ENCODE measurements at places on chromosomes 13 and 19.

DNA sequence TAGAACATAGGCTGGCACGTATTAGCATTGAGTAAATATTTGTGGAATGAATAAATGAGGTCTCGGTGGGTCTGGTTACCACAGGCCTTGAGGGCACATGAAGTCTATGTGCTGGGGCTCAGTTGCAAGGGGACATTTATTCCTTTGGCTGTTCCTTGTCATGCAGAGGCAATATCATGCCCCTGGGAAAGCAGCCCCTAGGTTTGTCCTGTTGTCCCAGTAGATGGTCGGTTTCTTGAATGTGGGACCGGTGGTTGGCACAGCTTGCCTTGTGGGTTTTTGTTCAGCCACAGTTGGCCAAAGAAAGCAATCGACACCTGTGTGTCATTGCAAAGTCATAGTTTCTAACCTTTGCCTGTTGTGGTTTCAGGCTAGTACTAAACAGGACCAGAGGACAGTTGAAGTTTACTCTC, 24.7 kb upstream of the GPR183 start:
- DNase-seq, result no peak

- no peak for DNase-seq
Measured at GRCh38 chr13:30186634-30187415, 120.5 kb downstream of the KATNAL1 start.

GRCh38 chr13:46648166-46648607, 95.2 kb downstream of the LRCH1 start:
- no peak for DNase-seq

GRCh38 chr19:6519289-6519688, 11.5 kb upstream of the TNFSF9 start:
- DNase-seq, result no peak

- DNase-seq, result no peak
Measured at GRCh38 chr19:36222503-36222902, 7.6 kb downstream of the ZNF146 start.

DNA sequence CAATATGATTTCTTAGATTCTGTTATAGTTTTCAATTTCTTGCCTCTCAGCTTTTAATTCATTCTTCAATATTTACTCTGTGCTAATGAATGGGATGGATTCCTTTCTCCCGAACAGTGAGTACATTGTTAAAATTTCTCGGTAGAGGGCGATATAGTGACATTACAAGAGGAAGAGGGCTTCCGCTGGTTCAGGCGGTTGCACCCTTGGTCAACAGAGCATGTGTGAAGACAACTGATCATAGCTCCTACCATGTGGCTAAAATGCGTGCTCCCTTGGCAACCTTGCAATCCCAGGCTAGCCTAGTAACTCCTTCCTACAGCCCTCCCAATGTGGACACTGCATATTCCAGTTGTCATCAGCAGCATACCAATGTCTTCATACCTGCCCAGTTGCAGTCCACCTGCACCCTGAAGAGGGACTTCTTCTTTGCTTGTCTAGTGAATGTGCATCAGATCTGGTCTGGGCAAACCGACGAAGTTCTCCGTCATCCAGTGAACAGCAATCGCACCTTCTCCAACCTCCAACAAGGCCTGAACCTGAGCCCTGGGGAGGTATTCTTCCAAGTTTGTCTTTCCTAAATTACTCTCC, 653.0 kb upstream of the GPC6 start:
- no peak for DNase-seq

DNA sequence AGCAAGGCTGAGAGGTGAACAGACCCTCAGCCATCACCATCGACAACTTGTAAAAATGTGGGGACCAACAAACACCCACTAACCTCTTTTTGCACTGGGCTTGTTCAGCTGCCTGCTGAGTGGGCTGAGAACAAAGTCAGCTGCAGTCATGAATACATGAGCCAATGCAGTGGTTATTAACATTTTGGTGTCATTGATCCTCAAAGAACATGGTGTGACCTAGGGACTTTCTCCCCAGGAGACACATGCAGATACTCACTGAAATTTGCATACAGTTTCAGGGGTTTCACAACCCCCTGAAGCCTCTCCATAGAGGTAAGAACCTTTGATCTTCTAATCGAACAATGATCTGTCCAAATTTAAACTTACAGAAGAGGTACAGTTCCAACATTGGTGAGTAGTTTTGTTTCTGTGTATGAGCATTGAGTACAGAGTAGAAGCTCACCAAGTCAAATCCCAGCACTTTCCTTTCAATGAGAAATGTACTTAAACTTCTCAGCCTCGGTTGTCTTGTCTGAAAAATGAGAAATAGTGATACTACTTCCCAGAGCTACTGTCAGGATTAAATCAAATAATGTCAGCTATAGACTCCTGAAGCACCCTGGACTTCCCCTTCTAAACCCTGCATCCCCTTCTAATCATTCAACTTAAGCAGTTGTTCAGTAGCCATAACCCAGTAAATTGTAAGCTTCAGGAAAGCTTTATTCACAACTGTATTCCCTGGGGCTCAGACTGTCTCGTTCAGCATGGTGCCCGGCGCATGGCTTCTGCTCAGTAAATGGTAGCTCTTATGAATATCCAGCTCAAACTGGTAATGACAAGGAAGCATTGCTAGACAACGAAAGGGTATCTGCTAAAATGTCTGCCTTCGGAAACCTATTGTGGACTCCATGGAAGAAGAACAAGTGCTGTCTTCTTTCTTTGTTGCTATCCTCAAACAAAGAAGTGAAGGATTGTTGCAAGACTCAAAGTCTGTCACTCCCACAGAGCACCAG, 148.7 kb downstream of the FOXO1 start:
- DNase-seq, result no peak

DNA sequence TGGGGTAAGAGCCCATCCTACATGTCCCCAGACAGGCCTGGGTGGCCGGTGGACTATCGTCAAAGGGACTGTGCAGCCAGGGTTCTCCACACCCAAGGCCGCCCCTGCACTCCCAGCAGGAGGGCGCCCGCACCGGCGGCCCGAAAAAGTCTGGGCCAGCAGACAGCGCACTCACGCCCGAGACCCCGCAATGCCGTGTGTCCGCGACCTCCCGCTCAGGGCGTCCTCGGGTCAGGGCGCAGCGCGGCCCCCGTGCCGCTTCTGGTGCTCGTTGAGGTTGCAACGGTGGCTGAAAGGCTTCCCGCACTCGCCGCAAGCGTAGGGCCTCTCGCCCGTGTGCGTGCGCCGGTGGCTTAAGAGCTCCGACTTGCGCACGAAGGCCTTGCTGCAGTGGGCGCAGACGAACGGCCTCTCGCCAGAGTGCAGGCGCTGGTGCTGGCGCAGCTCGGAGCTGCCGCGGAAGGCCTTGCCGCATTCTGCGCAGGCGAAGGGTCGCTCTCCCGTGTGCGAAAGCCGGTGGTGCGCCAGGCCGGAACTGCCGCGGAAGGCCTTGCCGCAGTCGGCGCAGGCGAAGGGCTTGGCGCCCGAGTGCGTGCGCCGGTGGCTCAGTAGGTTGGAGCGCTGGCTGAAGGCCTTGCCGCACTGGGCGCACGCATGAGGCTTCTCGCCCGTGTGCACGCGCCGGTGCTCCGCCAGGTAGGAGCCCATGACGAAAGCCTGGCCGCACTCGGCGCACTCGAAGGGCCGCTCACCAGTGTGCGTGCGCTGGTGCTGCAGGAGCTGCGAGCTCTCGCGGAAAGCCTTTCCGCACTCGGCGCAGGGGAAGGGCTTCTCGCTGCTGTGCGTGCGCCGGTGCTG, 2.8 kb upstream of the A1BG start:
- no peak for DNase-seq

GRCh38 chr19:18291590-18292461, 10.4 kb upstream of the JUND start:
- no peak for DNase-seq

DNA sequence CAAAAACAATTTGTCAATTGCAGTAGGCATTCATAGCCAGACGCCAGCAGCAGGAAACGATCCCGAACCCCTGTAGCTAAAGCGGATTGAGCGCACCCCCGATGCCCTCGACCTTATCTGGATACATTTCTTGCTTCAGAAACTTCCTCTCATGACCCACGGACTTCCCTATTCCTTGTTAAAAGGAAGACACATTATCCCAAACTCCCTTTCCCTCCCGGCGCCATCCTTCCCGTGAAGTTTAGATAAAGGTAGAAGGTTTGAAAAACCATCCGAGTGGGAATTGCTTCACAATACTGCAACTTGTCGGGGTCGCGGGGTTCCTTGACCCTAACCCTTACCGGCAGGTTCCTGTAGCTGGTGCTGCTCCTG, 977 bp downstream of the PCDH20 start:
- no peak for DNase-seq

- DNase-seq, result no peak
Measured at GRCh38 chr13:112060899-112061366, 6.0 kb upstream of the SOX1 start.

GRCh38 chr19:401866-402511, 7.0 kb downstream of the C2CD4C start:
- DNase-seq, result no peak

- no peak for DNase-seq
Measured at GRCh38 chr13:112637017-112637801, 49.3 kb upstream of the TUBGCP3 start.

GRCh38 chr19:37936166-37936565, 29.2 kb downstream of the SIPA1L3 start:
- no peak for DNase-seq

- no peak for DNase-seq
Measured at GRCh38 chr19:7257148-7258040, 36.8 kb downstream of the INSR start.

DNA sequence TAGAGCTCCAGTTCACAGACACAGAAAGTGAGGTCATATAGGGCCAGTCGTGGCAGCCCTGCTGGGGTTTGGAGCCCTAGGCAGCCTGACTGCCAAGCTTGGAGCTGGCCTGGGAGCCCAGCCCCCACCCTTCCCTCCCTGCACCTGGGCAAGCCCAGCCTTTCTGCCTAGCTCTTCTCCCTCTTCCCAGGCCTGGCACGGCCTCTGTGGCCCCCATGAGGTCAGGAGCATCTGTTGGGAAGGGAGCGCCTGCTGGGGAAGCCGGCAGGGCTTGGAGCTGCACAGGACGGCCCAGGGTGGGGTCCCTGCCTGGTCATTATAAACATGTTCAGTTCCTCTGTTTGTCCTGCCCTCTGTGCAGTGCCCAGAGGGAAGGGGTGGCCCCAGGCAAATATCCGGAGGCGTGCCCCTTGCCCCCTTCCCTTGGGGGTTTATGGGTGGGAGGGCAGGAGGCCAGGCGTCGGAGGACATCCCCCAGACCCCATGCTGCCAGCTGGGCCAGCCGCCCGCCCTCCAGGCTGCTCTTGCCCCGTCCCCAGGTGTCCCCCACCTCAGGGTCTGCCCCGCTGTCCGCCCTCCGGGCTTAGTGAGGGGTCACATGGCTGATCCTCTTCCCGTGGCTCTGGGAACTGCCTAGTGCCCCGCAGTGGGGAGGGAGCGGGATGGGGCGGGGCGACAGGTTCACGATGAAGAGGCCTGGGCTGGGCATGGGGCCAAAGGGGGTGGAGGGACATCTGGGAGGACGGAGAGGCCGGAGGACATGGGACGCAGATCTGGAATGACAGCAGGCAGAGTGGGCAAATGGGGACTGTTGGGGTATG, 30.0 kb upstream of the NCCRP1 start:
- DNase-seq, result no peak

DNA sequence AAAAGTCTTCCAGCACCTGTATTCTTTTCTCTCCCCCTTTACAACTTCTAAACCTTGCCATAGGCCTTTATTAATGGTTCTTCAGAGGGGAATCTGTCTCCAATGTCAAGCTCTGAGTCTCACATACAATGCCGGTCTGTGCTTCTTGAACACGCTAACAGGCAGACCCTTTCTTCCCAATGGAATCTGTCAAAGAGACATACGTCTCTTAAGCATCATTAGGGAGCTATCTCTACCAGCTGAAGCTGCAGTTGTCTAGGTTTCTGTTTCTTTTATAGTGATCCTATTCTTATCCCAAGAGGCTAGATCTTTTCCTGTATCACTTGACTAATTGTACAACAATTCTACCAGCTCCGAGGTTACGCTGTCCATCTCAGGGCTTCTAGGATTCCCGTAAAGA, 560.8 kb upstream of the NBEA start:
- no peak for DNase-seq

- no peak for DNase-seq
Measured at GRCh38 chr19:58367698-58368454, 5.3 kb upstream of the ZNF497 start.

- DNase-seq, result no peak
Measured at GRCh38 chr13:49643035-49643646, 14.8 kb downstream of the ARL11 start.

DNA sequence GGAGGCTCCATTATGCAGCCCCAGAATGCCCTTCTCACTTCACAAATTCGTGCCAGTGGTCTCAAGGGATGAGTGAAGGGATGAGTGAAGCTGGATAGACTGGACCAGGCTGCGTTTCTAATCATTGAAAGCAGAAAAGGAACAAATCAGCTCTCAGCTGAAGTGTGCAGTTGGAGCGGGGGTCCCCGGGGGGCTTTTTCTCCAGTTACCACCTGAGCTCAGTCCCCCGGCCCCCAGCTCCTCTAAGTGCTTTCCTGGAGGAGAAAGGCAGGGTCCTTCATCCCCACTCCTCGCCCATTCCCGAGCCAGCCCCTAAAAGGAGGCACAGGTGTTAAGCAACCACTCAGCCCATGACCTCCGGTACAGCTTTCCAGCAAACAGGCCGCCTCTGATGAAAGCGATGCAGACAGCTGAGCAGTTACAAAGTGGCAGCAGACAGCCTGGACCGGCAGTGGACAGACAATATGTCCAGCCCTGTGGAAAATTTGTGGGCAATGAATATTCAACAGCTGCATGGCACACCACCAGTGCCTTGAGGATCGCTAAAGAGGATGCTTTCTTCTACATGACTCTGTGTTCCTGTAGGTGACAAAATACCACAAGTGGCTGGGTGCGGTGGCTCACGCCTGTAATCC, 110.7 kb upstream of the UBL3 start:
- DNase-seq, result no peak

DNA sequence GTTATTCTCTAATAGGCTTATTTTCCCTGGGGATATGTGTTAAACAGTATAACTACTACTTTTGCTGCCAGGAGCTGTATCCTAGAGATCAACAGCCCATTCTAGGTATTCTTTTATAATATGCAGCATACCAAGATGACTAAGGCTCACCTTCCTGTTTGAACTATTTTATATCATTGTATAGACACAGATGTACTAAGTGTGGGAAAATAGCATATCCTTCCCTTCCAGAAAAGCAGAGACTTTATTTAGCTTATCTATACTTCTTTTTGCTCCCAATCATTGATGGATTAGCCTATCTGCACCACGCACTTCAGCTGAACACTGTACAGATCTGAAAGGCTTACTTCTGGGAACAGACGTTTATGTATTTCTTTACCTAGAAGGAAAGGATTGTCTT, 82.6 kb downstream of the MAB21L1 start:
- no peak for DNase-seq

- no peak for DNase-seq
Measured at GRCh38 chr13:31320946-31321345, 121.2 kb downstream of the B3GLCT start.

GRCh38 chr19:49812997-49813861, at the start of gene FUZ:
Gene FUZ (minus strand): TSS chr19:49813292. CDS start chr19:49813106, 186 bp downstream.
- peak; percentile 98 for DNase-seq

- DNase-seq, result no peak
Measured at GRCh38 chr13:83895994-83896580, 13.8 kb upstream of the SLITRK1 start.
